ENCODE measurements at places on chromosomes 12 and 14.

GRCh38 chr12:20420557-20420956 is 52.2 kb downstream of the PDE3A start:
- no peak for DNase-seq

DNA sequence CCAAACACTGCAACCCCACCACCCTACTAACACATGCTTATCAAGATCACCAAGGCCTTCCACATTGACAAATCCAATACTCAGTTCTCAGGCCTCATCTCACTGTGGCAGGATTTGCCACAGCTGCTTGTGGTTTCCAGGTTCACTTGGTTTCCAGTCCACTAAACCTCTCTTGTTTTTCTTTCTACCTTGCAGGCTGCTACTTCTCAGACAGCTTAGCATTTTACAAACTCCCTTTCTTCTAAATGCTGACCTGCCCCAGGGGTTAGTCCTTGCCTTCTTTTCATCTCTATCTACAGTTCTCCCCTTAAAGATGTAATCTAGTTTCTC is 84.1 kb downstream of the BCAT1 start:
- no peak for DNase-seq

GRCh38 chr14:71932229-71932981 is at the start of gene RGS6:
Gene RGS6, plus strand, starts transcription at chr14:71932429.
- no peak for DNase-seq

DNA sequence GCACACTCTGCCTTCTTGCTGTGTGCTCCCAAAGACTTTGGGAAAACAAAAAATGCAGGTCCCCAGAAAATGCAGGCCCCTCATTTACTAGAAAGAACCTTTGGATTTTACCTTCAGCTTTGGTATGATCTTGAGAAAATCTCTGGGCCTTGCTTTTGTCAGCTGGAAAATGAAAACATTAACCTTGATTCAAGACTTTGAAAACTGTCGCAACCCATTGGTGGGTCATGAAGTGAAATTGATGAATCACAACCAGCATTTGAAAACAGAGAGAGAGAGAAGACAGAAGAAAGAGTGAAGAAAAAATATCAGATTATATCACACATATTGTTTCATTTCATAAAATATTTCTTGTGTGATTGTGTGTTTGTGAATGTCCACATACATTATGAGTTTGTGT is 322.5 kb downstream of the ZFP36L1 start:
- no peak for DNase-seq

DNA sequence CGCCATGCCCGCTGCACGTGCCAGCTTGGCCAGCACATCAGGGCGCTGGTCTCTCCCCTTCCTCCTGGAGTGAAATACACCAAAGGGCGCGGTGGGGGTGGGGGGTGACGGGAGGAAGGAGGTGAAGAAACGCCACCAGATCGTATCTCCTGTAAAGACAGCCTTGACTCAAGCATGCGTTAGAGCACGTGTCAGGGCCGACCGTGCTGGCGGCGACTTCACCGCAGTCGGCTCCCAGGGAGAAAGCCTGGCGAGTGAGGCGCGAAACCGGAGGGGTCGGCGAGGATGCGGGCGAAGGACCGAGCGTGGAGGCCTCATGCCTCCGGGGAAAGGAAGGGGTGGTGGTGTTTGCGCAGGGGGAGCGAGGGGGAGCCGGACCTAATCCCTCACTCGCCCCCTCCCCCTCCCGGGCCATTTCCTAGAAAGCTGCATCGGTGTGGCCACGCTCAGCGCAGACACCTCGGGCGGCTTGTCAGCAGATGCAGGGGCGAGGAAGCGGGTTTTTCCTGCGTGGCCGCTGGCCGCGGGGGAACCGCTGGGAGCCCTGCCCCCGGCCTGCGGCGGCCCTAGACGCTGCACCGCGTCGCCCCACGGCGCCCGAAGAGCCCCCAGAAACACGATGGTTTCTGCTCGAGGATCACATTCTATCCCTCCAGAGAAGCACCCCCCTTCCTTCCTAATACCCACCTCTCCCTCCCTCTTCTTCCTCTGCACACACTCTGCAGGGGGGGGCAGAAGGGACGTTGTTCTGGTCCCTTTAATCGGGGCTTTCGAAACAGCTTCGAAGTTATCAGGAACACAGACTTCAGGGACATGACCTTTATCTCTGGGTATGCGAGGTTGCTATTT is 914 bp upstream of the CCND2 start:
- DNase-seq = peak; percentile 79

- no peak for DNase-seq
Measured at GRCh38 chr12:12997156-12997555, 2.9 kb downstream of the HEBP1 start.

- no peak for DNase-seq
Measured at GRCh38 chr12:52798003-52798670, 2.2 kb upstream of the KRT3 start.

GRCh38 chr14:49250517-49250916 is 335.7 kb downstream of the RPS29 start:
- no peak for DNase-seq

DNA sequence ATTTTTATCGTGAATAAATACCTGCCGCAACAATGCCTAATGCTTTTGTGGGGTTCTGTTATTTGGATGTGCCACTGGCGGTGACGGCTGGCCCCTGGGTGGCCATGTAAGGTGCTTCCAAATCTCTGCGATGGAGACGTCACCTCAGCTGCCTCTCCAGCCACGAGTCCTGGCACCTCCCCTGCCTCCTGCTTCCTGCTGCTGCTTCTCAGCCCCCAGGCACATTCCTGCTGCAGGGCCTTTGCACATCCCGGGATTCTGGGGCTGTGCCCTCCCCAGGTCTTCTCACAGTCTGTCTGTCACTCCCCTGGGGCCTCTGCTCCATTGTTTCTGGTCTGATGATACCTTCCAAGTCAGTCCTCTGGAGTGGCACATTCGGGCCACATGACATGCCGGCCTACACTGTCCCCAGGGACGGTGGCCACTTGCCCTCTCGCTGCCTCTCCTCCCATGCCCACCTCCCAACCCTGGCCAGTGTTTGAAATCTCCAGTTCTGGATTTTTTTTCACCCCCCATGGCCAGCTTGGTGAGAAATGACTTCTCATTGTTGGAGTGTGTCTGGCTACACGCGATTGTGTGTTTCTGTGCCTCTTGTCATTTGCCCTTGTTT is 151.8 kb downstream of the KIF26A start:
- no peak for DNase-seq

- no peak for DNase-seq
Measured at GRCh38 chr12:74171478-74171909, 366.1 kb upstream of the ATXN7L3B start.

DNA sequence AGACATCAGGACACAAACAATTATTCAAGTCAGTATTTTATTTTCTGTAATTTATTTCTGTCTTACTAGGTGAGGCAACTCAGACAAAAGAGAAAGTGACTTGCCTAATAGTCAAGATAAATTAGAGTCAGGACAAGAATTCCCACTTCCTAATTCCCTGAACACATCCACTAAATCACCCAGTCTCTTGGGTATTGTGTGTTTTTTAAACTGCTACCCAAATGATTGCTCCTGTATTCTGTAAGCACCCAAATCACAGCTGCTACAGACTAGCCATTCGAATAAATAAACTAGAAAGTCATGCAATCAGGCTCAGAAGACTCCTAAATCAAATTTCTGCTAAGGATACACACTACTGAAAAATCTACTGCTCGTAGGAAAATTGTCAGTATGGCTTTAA is 263.0 kb downstream of the DUSP6 start:
- DNase-seq = no peak

DNA sequence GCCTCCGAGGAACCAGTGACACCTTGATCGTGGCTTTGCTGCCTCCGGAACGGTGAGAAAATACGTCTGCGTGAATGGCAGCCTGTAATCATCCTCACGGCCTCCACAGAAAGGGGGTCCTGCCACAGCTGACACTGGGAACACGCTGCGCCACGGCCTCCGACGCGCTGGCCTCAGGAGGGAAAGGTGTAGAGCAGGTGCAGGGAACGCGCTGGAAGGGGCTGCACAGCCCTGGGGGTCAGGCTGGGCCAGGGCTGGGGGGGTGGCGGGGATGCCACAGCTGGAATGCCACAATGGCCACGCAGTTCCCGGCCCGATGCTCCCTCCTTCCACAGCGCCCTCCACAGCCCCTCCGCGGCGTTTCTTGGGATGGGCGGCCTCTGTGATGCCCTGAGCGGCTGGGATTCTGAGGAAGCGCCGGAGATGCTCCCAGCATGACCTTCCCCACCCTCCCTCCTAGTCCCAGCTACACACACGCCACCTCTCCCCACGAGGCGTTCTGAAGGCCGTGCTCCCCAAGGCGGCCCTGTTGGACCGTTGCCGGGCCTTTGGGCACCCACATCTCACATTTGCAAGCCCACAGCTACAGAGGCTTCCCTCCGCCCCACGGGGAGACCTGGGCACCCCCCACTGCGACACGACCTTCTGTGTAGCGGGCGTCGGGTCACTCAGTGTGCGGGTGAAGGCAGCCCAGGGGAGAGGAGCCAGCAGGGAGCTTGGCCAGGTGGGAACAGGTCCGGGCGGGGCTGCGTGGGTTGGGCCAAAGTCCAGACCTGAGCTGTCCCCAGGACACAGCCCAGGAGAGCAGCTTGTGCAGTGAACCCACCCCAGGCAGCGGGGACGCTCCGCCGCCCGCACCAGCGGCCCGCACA is 31.8 kb upstream of the GALNT9 start:
- DNase-seq = no peak

GRCh38 chr12:45973526-45973925 is 16.8 kb downstream of the SCAF11 start:
- DNase-seq = no peak

- DNase-seq = peak; percentile 51
Measured at GRCh38 chr12:10304161-10304574, 3.5 kb upstream of the KLRD1 start.

- no peak for DNase-seq
Measured at GRCh38 chr12:100490056-100490455, 16.4 kb downstream of the NR1H4 start.

- DNase-seq = no peak
Measured at GRCh38 chr14:99158646-99159165, 113.3 kb downstream of the BCL11B start.

GRCh38 chr12:26268841-26269561 is 73.6 kb downstream of the SSPN start:
- DNase-seq = no peak

DNA sequence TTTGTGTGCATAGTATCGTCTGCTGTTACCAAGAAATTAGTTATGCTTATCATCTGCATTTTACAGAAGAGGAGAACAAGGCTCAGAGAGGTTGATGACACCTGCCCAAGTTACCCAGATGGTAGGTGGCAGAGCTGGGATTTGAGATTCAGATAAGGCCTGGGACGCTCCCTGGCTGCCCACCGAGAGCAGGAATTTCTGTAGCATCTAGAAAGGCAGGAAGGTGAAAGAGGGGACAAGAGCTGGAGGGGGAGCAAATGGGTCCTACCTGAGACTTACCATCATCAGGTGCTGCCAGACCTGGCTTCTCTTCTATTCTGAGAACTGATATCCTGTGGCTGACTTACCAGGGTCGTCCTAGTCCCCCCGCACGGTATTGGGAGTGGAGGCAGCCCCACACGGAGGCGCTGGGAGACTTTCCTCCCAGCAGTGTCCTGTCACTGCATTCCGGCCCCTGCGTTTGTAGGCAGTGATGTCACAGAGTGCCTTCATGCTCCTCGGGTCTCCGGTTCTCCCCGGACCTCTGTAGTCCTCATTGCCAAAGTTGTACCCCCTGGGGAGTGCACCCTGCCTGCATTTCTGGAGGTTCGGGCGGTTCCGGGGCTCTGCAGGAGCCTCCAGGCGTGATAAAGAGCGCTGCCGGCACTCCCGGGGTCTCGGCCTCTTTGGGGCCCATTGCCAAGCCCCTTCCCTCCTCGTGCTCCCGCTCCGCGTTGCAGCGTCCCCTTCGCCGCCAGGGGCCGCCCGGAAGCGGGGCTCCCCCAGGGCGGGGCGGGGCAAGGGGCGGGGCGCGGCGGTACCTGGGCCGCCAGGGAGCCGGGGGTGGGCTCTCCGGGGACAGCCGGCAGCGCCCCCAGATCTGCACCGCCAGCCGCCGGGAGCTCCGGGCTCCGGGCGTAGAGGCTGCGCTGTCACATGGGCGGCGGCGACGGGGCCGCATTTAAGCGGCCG is at the start of gene CABP1:
Gene CABP1 (plus strand): TSS at position 856 of the 951 bp plus-strand sequence. CDS start 60 bp downstream, at position 916.
- DNase-seq = peak; percentile 61

- DNase-seq = no peak
Measured at GRCh38 chr12:130367003-130367402, 29.3 kb downstream of the PIWIL1 start.

GRCh38 chr14:50345846-50346422 is 33.8 kb downstream of the DMAC2L start:
- no peak for DNase-seq

DNA sequence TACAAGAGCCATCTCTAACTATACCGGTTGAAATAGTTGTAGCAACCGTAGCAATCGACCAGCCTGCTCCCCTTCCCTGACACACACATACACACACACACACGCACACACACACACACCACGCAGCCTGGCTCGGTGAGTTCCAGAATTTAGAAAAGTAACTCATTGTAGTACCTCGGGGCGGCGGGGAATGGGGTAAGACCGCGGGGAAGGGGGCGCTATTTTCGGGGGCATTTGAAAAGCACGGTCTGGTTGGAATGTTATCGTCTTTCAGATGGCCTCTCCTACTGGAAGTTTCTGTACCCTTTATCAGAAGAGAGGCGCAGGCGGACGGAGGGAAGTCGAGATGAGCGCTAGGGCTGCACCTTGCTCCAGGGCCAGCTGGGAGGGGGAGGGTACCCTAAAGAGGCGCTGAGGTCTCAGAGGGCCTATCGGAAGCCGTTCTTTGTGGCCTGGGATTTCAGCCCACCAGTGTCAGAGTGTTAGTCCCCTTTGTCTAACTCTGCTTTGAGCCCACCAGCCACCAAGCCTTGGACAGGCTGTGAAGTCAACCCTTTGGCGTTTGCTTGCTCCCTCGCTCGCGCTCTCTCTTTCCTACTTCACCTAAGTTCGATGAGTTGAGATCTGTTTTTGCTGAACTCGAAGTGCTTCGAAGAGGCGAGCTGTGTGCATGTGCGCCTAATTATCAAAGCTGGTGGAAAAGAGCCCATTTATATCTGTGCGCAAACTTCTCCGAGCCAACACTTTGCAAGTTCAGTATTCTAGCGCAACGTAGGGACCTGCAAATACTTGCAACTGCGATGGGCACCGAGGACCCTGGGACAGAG is 837 bp downstream of the COL2A1 start:
- DNase-seq = peak; percentile 3

GRCh38 chr12:2834581-2835491 is at the start of gene NRIP2:
Gene NRIP2, minus strand, starts transcription at chr12:2835035. Its CDS starts 52 bp downstream, at chr12:2834983.
- DNase-seq = no peak

GRCh38 chr12:23204933-23205778 is 580.2 kb downstream of the ETNK1 start:
- DNase-seq = peak; percentile 54

DNA sequence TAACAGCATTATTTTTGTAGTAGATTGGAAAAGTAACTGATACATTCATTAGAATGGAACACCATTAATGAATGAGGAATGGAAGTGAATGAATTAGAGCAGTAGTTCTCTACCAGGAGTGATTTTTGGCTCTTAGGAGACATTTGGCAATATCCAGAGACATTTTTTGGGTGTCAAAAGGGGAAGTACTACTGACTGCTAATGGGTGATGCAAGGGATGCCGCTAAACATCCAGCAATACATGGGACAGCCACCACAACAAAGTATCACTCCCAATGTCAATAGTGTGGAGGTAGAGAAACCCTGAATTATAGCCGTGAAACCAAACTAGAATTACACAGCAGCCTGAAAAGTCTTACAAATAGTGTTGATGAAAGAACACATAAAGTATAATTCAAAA is 1.5 kb downstream of the CHURC1 start:
- DNase-seq = no peak

GRCh38 chr14:79641371-79641770 is 569.9 kb downstream of the DIO2 start:
- no peak for DNase-seq

GRCh38 chr14:61533513-61534255 is 161.6 kb upstream of the HIF1A start:
- DNase-seq = no peak

GRCh38 chr12:49888461-49889151 is 15.1 kb downstream of the FAIM2 start:
- DNase-seq = no peak

Data from CD4-positive, alpha-beta T cell treated with Interleukin-17A for 1 hour (primary cell).